ENCODE measurements at places on chromosomes 13 and 19. TPM values are rescaled to one million over a fixed set of nuclear protein-coding genes. Genes with fewer than 3 reads are reported as not detected.

GRCh38 chr13:110445722-110446574 is 115.6 kb downstream of the RAB20 start:
- H3K27me3 ChIP-seq, result no peaks in the 10 kb centered on the region
- peaks cover 24% of the 10 kb centered on the region for H3K4me1 ChIP-seq
- DNase-seq, result no peak
- no peak overlapping the region for H3K27ac ChIP-seq

- no peak for DNase-seq
- no peaks in the 10 kb centered on the region for H3K4me1 ChIP-seq
- H3K4me3 ChIP-seq, result no peak overlapping the region
- H3K27me3 ChIP-seq, result no peaks in the 10 kb centered on the region
- no peaks in the 10 kb centered on the region for H3K36me3 ChIP-seq
Measured at GRCh38 chr13:92989301-92989700, 237.3 kb upstream of the GPC6 start.

- no peaks in the 10 kb centered on the region for H3K36me3 ChIP-seq
- no peaks in the 10 kb centered on the region for H3K27me3 ChIP-seq
- H3K27ac ChIP-seq, result peak overlapping the region; percentile 72
- peaks cover 96% of the 10 kb centered on the region for H3K4me1 ChIP-seq
- DNase-seq, result no peak
Measured at GRCh38 chr13:97301382-97302095, 79.4 kb downstream of the MBNL2 start.

DNA sequence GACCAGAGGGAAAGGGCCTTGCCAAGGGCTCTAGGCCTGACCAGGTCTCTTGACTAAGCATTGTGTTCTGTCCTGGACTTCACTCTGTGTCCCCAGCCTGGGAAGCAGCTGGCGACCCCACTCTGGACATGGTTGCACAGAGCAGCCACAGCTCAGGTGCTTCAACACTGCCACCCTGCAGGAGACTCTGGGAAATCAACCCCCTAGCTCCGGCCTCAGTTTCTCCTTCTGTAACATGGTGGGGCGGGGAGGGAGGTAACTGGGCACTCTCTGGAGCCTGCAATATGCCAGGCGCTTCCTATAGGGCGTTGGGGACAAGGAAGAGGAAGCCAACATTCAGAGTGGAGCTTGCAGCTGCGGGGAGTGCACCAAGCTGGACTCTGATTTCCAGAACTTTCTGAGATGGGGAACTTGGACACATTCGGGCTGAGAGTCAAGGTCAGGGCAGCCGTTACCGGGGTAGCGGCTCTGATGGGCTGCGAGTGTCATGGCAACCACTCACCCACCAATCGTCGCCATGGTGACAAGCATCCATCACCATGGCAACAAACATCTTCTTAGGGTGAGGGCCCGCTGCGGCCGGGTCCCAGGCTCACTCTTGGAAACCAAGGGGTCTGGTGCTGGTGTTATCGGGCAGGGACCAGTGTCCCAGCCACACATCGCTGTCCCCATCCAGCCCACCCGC is 12.8 kb downstream of the F2RL3 start:
- H3K36me3 ChIP-seq, result no peaks in the 10 kb centered on the region
- DNase-seq, result no peak
- H3K4me3 ChIP-seq, result no peak overlapping the region
- no peak overlapping the region for H3K27ac ChIP-seq
- no peaks in the 10 kb centered on the region for H3K27me3 ChIP-seq

GRCh38 chr19:45677351-45678230 is 9.6 kb downstream of the GIPR start:
- no peak overlapping the region for H3K27ac ChIP-seq
- H3K27me3 ChIP-seq, result peaks cover 5% of the 10 kb centered on the region

SWSAP1 gene
- 2.3 TPM for total RNA-seq

POSTN gene
- total RNA-seq, result 79.1 TPM

TEKTIP1 gene
- 2.4 TPM for total RNA-seq

Data from tibial nerve (tissue), 4 donors.